RWPE2 (cell line): ENCODE measurements at places on chromosomes 5 and 9.

- no peak for DNase-seq
Measured at GRCh38 chr5:179377421-179378115, 32.3 kb upstream of the ADAMTS2 start.

DNA sequence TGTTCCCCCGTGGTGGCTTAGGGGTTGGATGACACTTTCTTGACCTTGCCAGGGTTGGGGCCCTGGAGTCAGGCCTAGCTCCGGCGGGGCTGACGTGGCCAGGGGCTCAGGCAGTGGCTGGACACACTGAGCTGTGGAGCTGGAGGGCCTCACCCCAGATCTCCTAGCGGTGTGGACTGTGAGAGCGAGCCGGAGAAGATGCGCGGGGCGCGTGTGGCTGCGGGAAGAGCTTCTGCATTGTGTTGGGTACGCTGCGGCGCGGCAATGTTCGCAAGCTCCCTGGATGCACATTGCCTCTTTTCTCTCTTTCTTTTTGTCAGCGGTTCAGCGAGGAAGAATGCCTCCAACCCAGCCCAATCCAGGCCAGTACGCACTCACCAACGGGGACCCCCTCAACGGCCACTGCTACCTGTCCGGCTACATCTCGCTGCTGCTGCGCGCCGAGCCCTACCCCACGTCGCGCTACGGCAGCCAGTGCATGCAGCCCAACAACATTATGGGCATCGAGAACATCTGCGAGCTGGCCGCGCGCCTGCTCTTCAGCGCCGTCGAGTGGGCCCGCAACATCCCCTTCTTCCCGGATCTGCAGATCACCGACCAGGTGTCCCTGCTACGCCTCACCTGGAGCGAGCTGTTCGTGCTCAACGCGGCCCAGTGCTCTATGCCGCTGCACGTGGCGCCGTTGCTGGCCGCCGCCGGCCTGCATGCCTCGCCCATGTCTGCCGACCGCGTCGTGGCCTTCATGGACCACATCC is 4.8 kb downstream of the NR2F1 start:
- DNase-seq = no peak

DNA sequence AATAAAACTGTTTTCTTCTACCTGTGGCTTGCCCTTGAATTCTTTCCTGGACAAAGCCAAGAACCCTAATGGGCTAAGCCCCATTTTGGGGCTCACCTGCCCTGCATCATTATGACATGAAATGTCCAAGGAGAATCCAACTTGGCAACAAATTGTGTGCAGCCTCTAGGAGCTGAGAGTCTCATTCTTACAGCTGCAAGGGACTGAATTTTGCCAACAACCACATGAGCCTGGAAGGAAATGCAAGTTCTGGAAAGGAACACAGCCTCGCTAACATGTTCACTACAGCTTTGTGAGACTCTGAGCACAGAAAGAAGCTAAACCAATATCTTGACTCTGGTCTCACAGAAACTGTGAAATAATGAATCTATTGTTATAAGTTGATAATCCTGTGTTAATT is 94.8 kb upstream of the CDH12 start:
- no peak for DNase-seq

- no peak for DNase-seq
Measured at GRCh38 chr5:172728481-172729241, 42.3 kb downstream of the DUSP1 start.
